ENCODE measurements at places on chromosomes 3 and 15. TPM values are rescaled to one million over a fixed set of nuclear protein-coding genes. Genes with fewer than 3 reads are reported as not detected.

Gene UBE2E1
- 174 TPM for total RNA-seq

Gene MAP3K13
- 2.0 TPM for total RNA-seq

Gene IL17RE
- total RNA-seq = 5.3 TPM

Gene HIGD2B
- total RNA-seq = not detected

Gene PLCL2
- not detected for total RNA-seq

Gene SCAANT1
- not detected for total RNA-seq

Gene B3GALNT1
- not detected for total RNA-seq

Gene CCDC13
- 1.4 TPM for total RNA-seq

Gene PAQR9
- total RNA-seq = 0.06 TPM

Gene TGM5
- total RNA-seq = not detected

Gene DUOX2
- total RNA-seq = not detected

Gene DET1
- total RNA-seq = 2.1 TPM

Gene CLDN16
- not detected for total RNA-seq

Gene C3orf22
- total RNA-seq = not detected

Gene CCR8
- not detected for total RNA-seq

Gene SMCO1
- total RNA-seq = not detected

Gene CHST13
- total RNA-seq = 2.0 TPM

Gene PLA2G4D
- 0.61 TPM for total RNA-seq

Gene UROC1
- not detected for total RNA-seq

Gene POPDC2
- total RNA-seq = 0.06 TPM

Gene CYP11A1
- total RNA-seq = not detected

Gene FNDC3B
- 12.7 TPM for total RNA-seq

Gene MEX3B
- total RNA-seq = not detected

Gene ERICH6
- not detected for total RNA-seq

Data from G401 (cell line).